ENCODE measurements at places on chromosomes 13 and 19.

GRCh38 chr13:38814331-38814730 is 127.5 kb downstream of the FREM2 start:
- no peak for DNase-seq

DNA sequence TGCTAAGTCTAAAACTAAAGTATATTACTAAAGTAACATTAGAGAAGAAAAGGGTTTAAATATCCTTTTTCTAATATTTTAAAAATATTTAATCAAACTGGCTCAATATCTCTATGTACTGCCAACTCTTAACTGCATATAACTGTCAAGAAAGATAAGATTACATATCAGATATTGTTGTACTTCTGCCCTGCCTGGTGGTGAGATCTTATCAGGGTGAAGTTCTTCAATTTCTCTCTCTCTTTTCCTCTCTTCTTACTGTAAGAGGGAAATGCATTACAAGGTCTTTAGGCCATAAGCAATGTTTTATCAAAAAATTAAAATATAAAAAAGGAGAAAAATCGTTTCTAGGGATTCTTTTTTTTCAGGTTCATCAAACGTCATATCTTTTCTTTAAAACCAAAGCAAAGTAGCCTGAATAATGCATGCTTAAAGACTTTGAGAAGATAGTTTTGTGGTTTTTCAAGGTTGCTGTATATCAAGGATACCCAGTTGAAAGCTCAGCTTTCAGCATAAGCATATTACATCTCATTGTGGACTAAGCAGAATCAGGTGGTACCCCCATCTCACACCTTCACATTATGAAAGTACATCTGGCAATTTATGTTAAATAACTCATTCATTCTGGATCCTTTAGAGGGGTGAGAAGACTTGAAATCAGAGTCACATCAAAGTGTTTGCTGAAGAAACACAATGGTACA is 1625.7 kb upstream of the SLC10A2 start:
- no peak for DNase-seq

GRCh38 chr13:36531746-36532486 is 99.6 kb downstream of the CCNA1 start:
- DNase-seq: no peak

DNA sequence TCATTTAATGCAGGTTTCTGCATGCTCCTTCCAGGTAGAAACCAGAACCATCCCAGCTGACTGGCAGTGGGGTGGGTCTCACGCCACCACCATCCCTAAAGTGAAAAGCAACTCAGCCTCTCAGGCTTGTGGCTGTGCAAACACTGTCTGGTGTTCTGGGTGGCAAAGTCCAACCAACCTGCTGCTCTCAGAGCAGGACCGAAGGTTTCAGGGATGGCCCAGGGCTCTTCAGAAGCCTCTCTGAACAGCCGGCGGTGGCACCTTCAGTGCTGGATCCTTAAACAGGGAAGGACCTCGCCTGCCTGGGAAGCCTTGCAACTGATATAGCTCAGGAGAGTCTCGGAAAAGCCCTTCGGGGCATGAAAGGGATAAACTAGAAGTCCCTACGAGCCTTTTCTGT is 100.8 kb downstream of the COL4A1 start:
- DNase-seq: no peak

GRCh38 chr19:48609571-48610108 is 3.1 kb downstream of the SPACA4 start:
- no peak for DNase-seq

GRCh38 chr13:21973437-21974125 is 302.7 kb downstream of the FGF9 start:
- no peak for DNase-seq

DNA sequence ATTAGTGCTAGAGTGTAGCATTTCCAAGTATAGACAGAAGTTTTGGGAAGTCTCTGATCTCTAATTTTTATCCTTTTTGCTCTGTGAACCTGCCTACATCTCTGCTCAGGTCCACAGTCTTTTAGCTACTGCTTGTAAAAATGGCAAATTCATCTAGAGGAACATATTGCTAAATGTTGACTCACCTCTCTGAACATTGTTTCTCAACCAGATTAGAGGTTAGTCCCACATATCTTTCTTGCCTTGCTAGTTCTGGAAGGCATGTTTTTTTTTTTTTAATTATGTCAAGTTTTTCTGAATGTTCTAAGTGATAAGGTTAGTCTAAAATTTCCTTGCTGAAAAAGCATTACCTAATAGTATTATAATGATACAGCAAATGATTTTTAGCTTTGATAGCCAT is 2889.6 kb upstream of the PCDH20 start:
- DNase-seq: no peak

DNA sequence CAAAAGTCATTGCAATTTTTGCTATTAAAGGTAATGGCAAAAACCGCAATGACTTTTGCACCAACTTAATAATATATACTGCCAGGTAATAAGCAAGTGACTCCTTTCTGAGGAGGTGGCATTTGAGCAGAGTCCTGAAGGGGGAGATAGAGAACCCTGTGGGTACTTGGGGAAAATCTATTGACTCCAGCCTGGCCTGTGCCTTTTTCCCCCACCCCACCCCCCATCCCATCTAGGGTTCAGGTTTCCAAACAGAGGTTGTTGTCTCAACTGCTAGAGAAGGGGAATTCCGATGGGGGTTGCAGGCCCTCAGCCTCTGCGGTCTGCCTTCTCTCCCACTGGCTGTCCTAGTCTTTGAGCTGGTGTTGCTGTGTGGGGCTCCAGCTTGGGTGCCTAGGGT is 11.5 kb downstream of the S1PR2 start:
- no peak for DNase-seq
